ENCODE measurements at places on chromosomes 7 and 10.

GRCh38 chr10:5643346-5644067 lies 22.9 kb downstream of the ASB13 start:
- DNase-seq: peak; percentile 90

- DNase-seq: peak; percentile 17
These were observed 27.4 kb upstream of the GDI2 start for GRCh38 chr10:5840314-5841307.

DNA sequence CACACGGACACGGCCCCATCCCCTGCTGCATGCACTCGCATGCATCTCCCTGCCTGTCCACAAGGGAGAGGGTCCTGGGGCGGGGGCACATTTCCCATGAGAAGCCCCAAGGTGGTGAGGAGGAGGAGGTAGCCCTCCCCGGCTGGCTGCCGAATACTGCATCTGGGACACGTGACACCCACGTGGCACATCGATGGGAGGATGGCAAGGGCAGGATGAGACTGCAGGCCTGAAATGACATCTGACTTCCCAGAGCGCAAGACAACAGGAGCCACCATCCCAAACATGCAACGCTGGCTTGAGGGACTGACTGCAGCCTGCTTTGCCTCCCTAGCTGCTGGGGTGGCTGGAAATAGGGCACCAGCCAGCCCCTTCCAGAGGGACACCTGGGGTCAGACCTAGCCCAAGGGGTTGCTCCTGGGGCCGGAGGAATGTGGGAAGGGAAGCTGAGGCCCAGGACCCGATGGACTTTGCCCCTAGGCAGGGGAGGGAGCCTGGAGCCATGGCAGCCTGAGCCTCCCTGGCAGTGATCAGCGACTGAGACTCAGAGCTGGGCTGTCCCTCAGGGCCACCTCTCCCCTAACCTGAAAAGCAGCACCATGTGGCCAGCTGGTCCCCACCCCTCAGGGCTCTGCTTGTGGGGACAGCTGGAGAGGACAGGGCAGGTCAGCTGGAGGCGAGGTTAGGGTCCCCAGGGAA lies 16.1 kb downstream of the BUD23 start:
- DNase-seq: no peak

GRCh38 chr10:63021225-63021624 lies 111.9 kb upstream of the NRBF2 start:
- no peak for DNase-seq

DNA sequence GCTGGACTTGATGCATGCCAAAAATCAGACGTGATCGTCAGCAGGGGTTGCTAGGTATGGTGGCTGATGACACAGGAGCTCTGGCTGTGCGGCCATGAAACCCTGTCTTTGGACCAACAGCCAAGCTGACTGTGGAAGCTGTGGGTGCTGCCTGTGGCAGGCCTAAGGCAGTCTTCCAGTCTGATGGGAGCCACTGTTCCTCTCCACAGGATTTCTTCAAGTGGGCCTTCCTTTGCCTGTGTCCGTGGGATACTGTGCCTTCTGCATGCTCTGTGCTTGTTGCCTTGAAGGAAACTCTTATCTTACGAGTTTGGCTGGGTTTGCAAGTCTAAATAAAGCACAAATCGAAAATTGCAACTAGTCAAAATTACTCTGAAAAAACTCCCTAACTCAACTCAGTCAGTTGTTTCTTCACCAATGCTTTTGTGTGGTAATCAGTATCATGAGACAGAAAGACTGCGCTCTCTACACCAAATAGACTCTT lies 101.9 kb upstream of the PDLIM1 start:
- DNase-seq: no peak

DNA sequence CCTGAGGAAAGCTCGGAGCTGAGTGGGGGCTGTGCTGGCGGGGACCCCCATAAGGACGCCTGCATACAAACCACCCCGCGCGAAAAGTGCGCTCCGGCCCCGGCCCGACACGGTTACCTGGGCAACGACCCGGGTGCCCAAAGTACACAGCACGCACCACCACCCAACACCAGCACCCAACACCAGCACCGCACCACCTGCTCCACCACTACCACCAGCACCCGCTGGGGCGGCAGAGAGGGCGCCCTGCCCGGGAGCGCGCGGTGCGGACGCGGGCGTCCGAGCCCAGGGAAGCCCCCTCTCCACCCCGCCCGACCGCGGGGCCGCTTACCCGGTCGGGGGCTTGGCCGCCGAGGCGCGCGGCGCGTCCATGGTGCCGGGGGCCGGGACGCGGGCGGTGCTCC lies 345 bp downstream of the COBL start:
- no peak for DNase-seq

DNA sequence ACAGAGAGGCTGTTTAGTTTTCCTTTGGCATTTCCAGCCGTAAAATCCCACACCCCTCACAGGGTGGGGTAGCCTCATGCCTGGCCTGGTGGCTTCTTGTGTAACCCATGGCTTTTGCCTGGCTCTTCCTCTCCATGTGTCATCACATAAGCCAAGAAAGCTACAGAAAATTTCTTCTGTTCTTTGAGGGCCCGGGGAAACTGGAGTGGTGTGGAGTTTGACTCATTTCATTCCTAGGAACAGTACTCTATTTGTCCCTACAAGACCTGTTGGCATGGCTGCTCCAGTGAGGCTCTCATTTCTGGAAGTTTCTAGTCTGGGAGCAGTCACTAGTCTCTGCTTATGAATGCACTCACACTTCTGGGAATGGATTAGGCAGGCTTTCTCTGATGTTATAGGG lies 523.9 kb downstream of the SUGCT start:
- peak; percentile 50 for DNase-seq

GRCh38 chr10:69570050-69570816 lies 3.0 kb downstream of the NEUROG3 start:
- DNase-seq: no peak

- DNase-seq: no peak
These were observed 10.3 kb upstream of the PARD3 start for GRCh38 chr10:34825414-34825813.

DNA sequence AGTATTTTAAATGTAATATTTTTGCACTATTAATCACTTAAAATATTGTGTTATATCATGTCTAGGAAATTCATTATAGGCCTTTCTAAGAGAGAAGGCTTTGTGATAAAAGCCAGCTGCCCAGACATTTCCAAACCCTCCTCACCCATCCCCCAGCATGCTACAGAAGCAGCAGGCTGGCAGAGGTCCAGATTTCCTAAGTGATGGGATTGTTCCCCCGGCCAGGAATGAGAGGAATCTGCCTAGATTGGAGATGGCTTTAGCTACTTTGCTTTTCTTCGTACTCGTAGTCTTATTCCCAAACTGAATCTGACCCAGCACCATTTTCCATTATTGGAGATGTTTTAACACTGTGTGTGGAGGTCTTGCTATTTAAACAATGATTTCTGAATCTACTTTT lies 29.4 kb downstream of the CDK14 start:
- DNase-seq: peak; percentile 86

GRCh38 chr10:7408291-7409044 lies 2.4 kb downstream of the SFMBT2 start:
- DNase-seq: no peak

DNA sequence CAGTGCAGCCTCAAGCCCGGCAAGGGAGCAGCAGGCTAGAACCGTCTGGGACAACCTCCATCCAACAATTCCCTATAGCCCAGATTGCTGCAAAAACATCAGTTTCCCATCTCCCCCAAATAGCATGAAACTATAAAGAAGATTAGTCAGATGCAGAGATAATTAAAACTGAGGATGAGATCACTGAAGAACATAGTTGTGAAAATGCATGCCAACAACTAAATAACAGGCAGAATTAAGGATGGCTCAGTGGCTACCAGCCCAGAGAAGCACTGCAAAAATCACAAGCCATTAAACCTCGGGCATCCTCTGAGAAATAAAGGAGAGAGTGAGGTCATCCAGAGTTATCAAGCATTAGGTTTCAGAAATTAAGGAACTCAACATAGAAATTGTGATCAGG lies 427.1 kb downstream of the TNS3 start:
- no peak for DNase-seq

DNA sequence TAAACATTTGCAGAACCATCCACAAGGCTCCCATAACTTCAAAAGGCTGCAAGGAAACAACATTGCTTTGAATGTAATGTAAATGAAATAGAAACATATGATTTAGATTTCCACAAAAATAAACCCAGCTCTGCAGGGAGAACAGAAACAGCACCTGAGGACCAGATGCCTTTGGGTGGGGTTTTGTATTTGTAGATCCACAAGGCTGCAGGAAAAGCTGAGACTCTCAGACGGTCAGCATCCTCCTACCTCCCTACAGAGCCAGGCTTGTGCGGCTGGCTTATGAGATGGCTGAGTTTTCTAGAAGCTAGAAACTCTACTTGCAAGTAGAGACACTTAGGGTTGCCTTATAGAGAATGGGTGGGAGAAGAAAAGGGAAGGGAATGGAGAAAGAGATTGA lies 49.8 kb downstream of the FAM107B start:
- no peak for DNase-seq

- DNase-seq: peak; percentile 80
These were observed 58.5 kb downstream of the MACC1 start for GRCh38 chr7:20158684-20159083.

- peak; percentile 66 for DNase-seq
These were observed 7.2 kb downstream of the MINDY4 start for GRCh38 chr7:30778255-30779025.

DNA sequence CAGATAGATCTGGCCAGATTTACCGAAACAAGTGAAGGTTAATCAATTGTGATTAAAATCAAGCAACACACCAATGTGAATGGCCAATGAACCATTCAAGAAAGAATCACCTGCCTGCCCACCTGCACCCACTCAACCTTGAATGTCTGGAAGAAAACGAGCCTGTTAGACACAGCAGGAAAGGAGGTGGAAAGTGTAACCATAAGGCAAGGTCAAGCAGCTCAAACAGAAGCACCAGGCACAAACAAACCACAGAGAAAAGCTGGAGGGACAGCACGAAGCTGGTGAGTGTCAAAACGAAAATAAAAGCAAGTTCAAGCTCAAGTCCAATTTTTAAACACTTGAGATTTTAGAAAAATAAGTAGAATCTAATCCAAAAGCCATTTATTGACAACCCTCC lies 64.9 kb downstream of the STEAP1B start:
- DNase-seq: no peak

DNA sequence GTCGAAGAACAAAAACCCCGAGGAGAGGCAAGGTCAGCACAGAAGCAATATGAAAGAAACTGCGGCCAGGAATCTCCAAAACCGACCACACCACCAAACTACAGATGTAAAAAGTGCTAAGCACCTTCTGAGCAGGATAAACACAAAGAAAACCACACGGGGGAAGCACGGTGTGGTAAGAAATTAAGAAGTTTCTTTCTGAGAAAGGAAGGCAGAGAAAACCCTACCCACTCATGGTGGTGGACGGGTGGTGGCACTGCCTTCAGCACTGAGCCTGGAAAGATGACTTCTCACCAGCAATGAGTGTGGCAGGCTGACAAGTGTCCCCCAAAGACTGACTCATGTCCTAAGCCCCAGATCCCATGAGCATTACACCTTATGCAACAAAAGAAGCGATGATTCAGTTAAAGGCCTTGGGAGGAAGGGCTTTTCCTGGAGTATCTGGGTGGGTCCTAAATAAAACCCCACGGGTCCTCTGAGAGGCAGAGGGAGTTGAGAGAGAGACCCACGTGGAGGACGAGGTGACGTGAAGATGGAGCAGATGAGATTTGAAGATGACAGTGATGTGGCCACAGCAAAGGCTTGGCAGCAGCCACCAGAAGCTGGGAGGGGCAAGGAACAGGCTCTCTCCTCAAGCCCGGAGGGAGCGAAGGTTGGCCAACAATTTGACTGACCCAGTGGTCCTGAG lies 124.9 kb downstream of the DLG5 start:
- DNase-seq: peak; percentile 12

- DNase-seq: no peak
These were observed 142.6 kb upstream of the CAV2 start for GRCh38 chr7:116356979-116357378.

GRCh38 chr10:11336722-11337162 lies 274.7 kb downstream of the USP6NL start:
- DNase-seq: peak; percentile 8

- DNase-seq: no peak
These were observed 110.1 kb downstream of the SVIL start for GRCh38 chr10:29524720-29525119.

GRCh38 chr7:88299126-88299525 lies 7.6 kb downstream of the STEAP4 start:
- no peak for DNase-seq

- DNase-seq: no peak
These were observed 41.5 kb downstream of the PSPH start for GRCh38 chr7:56009695-56010094.

DNA sequence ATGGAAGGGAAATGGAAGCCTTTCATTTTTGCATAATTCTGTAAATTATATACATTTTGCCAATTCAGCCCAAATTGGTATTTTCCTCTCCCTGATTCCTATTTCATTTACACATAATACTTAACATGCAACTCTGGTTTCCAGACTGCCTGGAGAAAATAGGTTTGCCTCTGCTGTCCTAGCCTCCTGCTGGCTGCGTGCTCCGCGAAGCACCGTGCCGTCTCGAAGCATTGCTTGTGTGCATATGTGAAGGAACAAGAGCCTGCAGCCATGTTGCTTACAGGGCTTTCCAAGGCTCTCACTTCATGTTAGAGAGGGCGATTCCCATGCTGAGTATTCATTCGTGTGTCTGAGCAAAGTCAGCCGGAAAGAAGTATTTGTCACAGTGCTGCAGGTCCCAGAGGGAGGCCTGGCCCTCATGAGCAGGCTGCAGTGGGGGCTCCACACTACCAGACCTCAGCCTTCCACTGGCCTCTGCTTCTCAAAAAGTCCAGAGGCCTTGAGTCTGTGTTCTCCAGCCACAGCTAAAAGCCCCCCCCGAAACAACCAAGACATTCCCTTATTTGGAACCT lies 66.5 kb downstream of the CLRN3 start:
- no peak for DNase-seq

- DNase-seq: no peak
These were observed 247.9 kb upstream of the PCDH15 start for GRCh38 chr10:55048830-55049498.

DNA sequence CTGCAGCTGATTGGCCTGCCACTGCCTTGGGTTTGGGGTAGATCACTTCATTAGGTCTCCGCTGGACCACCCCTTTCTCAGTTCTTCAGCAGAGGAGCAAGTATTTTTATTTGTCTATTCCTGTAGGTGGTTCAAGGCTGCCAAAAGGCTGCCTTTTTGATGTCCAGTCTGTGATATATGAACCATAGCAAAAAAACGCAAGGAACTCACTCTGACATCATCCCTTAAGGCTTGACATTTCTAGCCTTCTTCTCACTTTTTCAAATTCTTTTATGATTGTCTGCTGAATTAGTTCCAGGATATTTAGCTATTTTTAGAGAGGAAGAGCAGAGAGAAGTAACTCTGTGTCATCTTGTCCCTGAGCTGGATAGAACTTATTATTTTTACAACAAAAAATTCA lies 269.2 kb downstream of the BAMBI start:
- peak; percentile 67 for DNase-seq

GRCh38 chr10:88528201-88528600 lies 54.9 kb downstream of the RNLS start:
- no peak for DNase-seq

DNA sequence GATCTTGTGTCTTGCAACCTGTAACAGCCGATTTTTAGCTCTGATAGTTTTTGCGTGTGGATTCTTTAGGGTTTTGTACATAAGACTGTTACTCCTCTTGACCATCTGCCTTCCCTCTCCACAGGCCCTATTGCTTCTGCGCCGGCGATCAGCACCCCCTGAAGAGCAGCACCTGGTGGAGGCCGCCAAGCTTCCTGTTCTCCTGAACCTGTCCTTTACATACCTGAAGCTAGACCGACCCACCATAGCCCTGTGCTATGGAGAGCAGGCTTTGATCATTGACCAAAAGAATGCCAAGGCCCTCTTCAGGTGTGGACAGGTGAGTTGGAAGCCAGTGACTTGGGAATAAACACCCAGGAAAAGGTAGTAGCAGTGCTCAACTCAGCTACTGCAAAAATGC lies 12.6 kb downstream of the FKBP6 start:
- DNase-seq: no peak
